Type B pancreatic cell (in vitro differentiated cells): ENCODE measurements at places on chromosomes 11 and 22.
A peak's percentile ranks its signal among the peaks of the same experiment; 100 is the strongest.

- peak; percentile 67 for DNase-seq
Measured at GRCh38 chr22:21000207-21000986, 1.5 kb downstream of the THAP7 start.

GRCh38 chr11:74842967-74843366 is 94.3 kb downstream of the RNF169 start:
- no peak for DNase-seq

DNA sequence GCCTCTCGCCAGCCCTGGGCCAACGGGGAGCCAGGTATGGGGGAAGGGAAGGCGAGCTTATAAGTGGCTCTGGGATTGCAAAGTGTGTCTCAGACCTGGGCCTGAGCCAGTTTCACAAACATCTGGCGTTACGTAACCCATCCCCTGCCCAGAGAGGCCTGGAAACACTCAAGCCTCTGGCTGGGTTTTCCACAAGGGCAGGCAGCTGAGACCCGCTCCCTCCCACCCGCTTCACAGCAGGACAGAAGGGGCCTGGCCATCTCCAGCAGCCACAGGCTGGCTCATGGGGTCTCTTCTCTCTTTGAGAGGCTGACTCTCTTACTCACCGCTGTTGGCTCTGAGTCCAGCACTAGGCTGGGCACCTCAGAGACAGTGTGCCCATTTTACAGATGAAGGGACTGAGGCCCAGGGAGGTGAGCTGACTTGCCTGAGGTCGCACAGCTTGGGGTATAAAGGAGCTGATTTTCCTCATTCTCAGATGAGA is 44.5 kb downstream of the TRIOBP start:
- peak; percentile 87 for DNase-seq

GRCh38 chr11:1289211-1289935 is 20.1 kb downstream of the TOLLIP start:
- no peak for DNase-seq

DNA sequence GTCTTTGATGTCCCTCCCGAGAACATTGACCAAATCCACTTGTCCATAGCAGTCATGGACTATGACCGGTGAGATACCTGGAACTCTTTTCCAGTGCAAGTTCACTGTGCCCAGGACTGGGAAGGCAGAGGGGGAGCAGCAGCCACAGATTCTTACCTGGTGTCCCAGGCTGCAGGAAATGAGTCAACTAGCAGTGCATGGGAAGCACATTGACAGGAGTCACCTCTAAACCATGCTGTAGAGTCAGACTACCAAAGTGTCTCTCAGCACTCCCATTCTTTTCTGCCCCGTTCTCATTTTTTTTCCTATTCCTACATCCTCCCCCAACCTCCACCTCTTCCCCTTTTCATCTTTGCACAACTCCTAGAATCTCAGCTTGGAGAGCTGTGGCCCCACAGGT is 67.2 kb upstream of the OLFML1 start:
- no peak for DNase-seq

- DNase-seq, result no peak
Measured at GRCh38 chr22:23267226-23268043, 87.1 kb downstream of the BCR start.

DNA sequence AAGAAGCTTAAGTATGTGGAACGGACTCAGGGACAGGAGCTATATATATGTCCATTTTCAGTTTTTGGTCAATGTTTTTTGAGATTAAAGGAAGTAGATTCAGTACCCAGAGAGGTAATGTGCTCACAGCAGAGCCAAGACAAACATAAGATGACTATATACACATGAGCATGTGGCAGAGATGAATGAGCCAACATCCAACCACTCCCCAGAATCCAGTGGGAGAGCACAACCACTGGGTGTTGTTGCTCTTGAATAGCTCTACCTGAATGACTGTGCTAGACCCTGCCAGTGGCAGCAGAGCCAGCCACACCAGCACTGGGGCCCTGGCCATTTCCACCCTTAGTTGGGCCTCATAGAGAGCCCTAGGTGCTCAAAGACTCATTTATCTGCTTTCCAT is 10.7 kb upstream of the SYTL2 start:
- DNase-seq, result no peak

- DNase-seq, result no peak
Measured at GRCh38 chr22:38098410-38099249, 11.9 kb downstream of the BAIAP2L2 start.

GRCh38 chr11:10909141-10909883 is 51.5 kb upstream of the ZBED5 start:
- DNase-seq, result no peak

DNA sequence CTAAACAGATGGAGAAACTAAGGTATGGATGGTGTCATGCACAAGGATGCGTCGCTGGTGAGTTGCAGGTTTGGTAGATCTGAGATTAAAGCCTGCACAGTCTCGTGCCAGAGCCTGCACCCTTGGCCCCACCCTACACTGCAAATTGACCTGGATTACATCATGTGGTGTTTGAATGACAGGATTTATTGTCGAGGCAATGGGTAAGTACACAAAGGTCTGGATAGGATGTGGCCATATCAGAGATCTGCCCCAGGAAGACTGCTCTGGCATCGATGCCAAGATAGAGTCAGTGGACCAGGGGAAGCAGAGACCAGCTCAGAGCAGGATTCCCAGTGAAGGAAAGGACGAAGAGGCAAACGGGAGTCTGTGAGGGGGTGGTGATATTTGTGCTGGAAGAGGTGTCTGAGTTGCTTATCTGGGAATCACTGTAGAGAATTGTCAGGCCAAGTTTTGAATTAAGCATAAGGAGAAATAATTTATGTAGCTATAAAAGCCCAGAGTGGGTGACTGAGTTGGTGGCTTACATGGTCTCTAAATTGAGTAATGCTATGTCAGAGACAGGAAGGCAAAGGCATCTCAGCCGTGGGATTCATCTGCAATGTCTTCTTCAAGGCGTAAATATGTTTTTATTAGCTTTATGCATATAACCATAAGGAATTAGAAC is 499.6 kb upstream of the B3GAT1 start:
- DNase-seq, result no peak

GRCh38 chr22:26225207-26225606 is 55.9 kb downstream of the SEZ6L start:
- DNase-seq, result no peak

GRCh38 chr11:119195680-119196079 is 10.4 kb downstream of the NHERF4 start:
- DNase-seq, result no peak

DNA sequence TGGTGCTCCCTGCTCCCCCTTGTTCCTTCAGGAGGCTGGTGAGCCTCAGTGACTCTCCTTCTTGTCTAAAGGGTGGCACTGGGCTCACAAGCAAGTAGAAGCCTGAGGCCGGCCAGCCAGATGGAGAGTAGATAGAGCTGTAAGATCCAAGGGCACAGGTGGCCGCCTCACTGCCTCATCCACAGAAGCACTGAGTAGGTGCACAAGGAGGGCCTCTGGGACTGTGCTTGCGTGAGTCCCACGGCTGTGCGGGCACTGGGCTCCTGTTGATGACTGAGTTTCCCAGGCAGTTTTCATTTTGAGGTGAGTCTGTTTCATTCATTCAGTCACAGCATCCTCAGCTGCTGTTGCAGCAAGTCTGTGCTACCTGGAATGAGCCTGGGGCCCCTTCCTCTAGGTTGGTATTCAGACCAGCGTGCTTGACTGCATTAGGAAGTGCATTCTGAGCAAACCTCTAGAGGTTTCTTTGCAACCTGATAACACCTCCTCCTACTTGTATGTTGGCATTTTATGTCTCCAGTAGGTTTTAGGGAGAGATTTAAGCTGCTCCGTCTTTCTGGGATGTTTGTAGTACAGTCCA is 184.0 kb downstream of the TBC1D22A start:
- peak; percentile 13 for DNase-seq

DNA sequence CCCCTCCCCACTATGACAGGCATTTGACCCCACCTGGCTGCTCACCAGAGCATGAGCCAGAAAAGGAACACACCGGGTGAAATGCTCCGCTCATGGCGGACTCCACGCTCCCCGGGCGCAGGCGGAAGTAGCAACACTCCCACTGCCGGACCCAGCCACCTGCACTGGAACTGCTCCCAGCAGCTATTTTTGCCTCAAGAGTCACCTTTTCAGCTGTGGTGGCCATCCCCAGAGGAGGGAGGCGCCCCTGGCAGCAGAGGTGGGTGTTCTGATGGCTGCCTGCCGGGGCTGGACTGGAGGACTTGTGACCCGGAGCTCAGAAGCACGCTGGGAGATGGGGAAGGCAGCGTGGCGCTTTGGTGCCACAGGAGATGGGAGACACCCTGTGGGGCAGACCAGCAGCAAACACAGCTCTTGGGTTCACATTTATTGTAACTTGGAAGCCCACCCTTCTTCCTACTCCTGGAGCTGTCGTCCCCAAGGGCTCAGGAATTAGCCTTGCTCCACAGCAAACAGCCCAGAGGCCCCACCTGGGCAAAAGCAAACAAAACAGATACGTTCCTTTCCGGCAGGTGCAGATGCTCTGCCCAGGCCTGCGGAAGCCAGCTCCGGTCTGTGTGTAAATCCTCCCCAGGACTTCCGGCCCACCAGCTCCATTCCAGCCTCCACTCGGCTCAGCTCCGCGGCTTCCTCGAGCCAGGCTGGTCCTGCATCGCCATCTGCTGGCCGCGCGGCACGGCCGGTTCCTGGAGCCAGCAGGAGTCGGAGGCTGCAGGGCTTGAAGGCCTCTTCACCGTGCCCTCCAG is 3.7 kb downstream of the RPS19BP1 start:
- DNase-seq, result peak; percentile 94

DNA sequence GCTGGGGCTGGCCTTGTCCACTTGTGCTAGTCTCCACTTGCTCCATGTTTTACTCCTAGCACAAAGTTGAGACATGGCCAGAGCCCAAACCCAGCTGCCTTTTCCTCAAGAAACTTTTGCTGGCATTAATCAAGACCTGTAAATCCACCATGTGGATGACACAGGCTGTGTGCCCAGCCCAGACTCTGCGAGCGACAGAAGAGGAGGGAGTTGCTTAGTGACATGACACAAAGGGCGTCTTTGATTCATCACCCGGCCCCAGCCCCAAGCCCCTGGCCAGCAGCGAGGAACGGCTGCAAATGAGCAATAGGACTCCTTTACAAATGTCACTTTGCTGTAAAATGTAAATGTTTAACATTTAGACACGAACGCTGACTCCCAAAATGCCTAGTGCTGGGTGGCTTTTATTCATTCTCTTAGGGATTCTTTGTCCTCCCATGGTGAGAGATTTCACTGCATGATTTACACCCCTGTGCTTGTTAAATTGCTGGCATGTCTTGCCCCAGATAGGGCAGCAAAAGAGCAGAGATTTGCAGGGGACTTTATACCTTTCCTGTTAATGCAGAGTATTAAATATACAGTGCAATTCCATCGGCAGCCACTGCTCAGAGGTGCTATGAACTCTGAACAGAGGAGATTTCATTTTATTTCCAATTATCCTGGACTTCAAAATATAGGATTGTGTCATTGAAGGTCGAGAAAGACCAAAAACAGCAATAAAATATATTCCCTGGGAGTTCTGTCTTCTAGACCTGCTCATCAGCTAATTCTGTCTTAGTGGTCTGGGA is 263.6 kb upstream of the NCAM1 start:
- DNase-seq, result no peak

GRCh38 chr11:128757886-128758612 is 64.2 kb downstream of the FLI1 start:
- no peak for DNase-seq

- DNase-seq, result peak; percentile 87
Measured at GRCh38 chr11:76783896-76784813, 999 bp downstream of the TSKU start.

GRCh38 chr22:35727436-35727835 is 9.8 kb downstream of the APOL5 start:
- no peak for DNase-seq

DNA sequence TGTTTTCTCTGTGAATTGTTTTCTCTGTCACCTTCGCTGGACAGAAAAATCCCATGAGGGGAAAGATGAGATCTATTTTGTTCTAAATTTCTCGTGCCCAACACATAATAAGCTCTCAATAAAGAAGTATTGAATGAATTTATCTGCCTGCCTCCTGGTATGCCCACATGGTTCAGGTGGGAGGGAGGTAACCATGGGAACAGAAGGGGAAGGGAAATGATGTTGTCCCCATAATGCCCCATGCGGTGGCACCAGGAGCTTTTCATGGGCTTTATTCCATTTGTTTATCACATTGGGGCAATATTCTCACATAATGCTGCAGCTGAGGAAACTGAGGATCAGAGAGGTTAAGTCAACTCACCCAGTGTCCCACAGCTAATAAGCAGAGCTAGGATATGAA is 8.7 kb downstream of the USH1C start:
- no peak for DNase-seq

GRCh38 chr22:36028646-36029405 is at the start of gene RBFOX2:
RBFOX2 (minus strand) TSS chr22:36028824; CDS start chr22:36028425, 399 bp downstream.
- peak; percentile 99 for DNase-seq

- no peak for DNase-seq
Measured at GRCh38 chr22:28024422-28024888, 105.4 kb upstream of the PITPNB start.

DNA sequence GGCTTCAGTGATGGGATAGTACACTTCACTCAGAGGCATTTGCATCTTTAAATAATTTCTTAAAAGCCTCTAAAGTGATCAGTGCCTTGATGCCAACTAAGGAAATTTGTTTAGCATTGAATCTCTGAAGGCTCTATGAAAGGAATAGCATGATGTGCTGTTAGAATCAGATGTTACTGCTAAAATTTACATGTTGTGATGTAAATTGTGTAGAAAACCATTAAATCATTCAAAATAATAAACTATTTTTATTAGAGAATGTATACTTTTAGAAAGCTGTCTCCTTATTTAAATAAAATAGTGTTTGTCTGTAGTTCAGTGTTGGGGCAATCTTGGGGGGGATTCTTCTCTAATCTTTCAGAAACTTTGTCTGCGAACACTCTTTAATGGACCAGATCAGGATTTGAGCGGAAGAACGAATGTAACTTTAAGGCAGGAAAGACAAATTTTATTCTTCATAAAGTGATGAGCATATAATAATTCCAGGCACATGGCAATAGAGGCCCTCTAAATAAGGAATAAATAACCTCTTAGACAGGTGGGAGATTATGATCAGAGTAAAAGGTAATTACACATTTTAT is 4.6 kb downstream of the MALAT1 start:
- no peak for DNase-seq

DNA sequence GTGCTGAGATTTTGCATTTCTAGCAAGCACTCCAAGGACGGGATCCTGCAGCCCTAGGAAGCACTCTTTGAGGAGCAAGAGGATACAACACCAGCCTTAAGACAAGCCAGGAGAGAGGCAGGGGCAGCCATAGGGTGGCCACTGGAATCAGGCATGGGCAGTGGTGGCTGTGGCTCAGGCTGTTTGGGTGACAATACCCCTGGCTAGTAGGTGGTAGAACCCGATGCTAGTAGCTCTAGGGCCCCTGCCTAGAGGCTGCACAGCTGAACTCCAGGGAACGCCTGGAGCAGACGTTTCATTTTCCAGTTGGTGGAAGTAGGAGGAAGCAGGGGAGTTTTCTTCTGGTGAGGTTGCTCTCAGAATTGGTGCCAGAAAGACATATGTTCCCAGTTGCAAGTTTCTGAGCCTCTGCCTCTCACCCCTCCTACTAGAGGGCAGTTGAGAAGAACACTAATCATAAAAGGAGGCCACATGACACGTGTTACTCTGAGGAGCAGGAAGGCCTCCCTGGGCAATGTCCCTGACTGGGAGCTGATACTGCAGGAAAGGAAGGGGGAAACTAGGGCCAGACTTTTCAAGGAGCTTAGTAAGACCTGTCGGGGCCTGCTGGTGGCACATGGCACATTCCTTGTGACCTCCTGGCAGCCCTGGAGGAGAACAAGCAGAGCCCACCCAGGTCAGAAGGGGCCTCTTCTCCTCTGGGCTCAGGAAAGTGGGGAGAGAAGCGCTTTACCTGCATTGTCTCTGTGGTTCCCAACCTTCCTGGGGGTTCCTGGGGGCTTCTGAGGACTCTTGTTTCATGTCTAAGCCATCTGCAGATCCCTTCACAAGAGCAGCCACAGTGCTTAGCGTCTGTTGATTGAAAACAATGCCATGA is 56.6 kb upstream of the DRD2 start:
- no peak for DNase-seq

GRCh38 chr11:79157738-79158137 is 283.1 kb downstream of the TENM4 start:
- DNase-seq, result no peak
